Suprapubic skin (tissue), 4 donors: ENCODE measurements at places on chromosomes 7 and 10.

DNA sequence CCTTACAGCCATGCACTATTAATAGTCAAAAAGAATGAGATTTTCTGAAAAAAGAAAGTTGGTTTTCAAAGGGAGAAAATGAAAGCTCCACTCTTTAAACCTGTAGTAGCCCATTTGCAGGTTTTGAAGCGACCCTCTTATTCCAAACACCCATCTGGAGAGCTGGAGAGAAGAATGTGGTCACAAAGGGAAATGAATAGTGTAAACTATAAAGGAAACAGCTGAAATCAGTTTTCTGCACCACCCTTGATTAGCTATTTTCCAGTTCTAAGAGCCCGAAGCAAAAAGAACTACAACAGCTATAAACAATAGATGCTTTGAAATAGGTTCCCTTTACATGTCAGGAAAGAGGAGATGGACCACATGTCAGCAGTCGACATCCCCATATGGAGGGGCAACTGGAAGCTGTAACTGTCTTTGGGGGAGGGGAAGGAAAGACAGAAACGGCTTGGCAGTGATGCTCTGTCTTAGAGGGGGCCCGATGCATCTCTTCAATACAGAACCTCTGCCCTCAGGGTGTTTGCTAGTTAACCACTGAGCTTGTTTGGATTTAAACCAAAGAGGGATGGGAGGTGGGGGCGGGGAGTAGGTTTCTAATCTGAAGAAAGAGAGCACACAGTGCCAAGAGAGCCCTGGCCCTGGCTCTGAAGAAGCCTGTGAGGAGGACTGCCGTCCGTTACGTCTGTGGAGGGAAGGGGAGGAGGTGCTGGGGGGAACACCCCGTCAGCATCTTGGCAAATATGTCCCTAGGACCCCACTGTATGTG lies 55.3 kb downstream of the CPVL start:
- no peak for DNase-seq

DNA sequence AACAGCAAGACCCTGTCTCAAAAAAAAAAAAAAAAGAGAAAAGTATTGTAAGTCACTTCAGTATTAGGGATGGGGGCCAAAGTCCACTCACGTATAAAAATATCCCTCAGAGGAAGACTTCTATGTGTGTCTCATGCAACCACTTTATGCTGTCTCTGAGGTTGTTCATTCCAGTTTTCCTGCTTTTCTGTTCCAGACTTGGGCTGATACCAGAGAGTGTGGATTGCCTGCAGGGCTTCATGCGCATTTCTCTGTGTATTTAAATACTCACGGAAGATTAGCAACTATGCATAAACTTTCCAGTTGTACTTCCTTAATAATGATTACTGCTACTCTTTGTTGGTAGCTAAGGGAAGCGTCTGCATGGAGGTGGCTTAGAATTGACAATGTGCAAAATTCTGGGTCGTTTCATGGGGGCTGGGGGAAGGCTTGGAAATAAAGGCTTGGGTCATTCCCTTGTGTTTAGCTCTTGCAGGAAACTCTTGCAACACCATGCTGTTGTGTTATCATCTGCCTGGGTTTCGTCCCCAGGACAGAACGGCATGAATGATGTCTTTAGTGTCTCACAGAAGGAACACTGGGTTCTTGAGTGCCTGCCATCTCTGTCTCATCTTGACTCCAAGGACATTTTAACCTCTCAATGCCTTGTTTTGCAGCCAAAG lies 54.1 kb downstream of the KIAA1217 start:
- DNase-seq, result no peak

DNA sequence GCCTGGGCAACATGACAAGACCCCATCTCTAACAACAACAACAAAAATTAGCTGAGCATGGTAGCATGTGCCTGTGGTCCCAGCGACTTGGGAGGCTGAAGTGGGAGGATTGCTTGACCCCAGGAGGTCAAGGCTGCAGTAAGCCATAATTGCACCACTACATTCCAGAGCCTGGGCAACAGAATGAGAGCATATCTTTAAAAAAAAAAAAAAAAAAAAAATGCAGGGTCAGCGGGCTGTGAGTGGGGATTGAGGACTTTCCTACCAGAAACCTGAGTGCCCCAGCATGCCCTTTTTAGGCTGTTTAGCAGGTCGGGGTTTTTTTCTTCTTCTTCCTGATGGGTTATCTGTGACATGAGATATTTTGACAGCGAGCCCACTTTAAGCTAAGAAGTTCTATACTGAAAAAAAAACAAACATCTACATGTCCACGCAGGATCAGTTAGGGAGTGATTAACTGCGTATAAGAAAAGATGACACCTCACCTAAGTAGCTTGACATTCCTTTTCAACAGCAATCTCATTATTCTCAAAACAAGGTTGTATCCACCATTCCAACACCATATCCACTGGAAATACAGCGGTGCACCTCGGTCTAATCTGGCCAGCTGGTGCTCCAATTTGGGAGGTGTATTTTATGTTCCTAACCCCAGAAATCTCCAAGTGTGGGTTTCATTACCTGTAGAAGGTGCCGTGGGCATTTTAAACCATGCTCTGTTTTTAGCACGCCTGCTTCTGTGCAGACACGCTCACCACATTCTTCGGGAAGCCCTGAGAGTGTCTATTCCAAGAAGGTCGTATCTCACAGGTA lies 13.8 kb upstream of the RFC2 start:
- DNase-seq, result no peak

DNA sequence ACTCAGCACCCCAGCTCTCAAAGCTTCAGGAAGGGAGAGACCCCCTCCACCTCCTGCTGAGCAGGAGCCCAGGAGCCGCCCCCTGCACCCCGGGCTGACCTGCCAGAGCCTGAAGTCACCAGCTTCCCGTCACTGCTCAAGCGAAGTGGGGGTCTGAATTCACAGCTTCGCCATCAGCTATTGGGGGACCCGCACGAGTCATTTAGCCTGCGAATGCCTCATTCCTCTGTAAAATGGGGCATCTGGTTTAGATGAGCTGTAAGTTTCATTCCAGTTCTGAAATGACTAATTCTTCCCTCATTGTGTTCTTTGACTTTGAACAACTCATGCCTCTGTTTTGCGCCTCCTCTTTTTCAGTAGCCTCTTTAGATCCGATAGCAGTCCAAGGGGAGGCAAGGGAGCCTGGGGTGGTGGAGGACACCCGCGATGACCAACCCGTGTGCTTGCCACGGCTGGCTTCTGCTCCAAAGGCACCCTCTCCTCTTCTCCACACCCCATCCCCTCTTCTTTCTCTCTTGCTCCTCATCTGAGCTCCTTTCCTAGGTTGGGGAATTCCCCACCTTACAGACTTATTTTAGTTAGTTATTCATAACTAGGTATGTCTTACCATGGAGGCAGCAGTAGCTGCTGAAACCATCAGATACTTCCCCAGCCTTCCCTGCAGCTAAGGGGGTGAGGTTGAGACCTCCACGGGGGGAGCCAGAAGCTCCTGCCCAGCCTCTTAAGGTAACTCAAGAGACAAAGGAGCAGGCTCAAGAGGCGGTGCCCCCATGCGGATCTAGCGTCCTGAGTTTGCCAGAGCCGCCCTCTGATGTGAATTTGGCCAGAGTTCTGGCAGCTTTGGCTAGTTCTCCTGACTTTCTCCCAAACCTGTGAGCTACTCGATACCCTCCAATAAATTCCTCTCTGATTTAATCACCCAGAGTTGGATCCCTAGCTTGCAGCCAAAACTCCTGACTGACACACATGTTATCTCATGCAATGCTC lies 47.7 kb downstream of the RBM17 start:
- DNase-seq, result no peak

GRCh38 chr7:65840446-65840845 lies 32.4 kb upstream of the VKORC1L1 start:
- no peak for DNase-seq

DNA sequence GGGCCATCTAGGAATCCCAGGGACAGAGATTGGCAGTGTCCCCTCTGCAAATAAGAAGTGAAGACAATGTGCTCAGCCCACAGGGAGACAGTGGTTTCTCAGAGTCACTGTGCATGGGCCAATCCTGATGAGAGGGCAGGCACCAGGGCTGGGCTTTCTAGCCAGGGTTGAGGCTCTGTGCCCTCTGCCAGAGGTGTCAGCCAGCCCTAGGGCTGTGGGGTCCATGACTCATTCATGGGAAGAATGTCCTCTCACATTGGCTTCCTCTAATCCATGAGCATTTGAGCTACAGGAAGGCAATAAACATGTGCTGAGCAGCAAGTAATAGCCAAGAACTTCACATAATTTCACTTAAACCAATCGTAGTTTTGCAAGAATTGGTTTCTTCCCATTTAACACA lies 482.0 kb upstream of the MGMT start:
- peak; percentile 48 for DNase-seq

- DNase-seq, result no peak
Measured at GRCh38 chr7:2079332-2080059, 153.2 kb downstream of the MAD1L1 start.

- no peak for DNase-seq
Measured at GRCh38 chr10:30842185-30842584, 189.5 kb downstream of the ZNF438 start.

GRCh38 chr10:73950155-73950948 lies 39.4 kb downstream of the PLAU start:
- no peak for DNase-seq

- DNase-seq, result no peak
Measured at GRCh38 chr7:33395340-33395739, 266.0 kb downstream of the BBS9 start.

DNA sequence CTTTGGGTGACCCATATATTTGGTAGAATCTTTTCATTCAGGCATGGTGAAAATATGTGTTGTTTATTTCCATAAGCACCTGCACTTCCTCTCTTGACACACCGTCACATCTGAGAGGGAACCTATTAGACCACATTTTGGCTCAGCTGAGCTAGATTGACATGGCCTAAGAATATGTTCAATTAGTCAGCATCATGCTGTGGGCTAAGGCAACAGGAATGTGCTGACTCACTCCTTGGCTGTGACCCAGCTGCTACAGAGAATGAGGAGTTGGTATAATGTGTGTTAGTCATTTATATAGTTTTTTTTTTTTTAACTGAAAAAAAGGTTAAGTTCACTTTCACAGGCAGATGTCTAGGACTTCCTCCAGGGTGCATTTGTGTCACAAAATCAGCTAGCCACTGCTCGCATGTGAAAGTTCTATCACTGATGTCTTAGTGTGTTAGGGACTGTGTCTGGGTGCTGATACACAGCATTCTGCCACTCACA lies 180.6 kb downstream of the SEMA3E start:
- no peak for DNase-seq

- DNase-seq, result no peak
Measured at GRCh38 chr10:57162231-57162630, 801.2 kb upstream of the ZWINT start.

DNA sequence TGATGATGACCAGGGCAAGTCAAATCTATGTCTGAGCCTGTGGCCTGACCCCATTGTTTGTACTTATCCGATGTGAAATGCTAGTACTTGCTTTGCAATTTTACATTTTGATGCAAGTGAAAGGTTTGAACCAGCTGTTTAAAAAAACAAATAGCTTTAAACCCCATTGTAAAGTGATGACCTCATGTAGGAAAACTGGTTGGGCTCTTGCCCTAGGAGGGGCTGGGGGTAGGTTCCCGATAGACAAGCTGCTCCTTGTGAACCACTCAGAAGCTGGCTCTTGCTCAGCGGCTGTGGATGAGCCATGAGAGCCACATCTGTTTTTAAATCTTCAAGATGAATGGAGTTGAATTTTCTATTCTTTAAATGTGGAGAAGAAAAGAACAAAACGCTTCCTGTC lies 185.3 kb downstream of the WDR11 start:
- no peak for DNase-seq

DNA sequence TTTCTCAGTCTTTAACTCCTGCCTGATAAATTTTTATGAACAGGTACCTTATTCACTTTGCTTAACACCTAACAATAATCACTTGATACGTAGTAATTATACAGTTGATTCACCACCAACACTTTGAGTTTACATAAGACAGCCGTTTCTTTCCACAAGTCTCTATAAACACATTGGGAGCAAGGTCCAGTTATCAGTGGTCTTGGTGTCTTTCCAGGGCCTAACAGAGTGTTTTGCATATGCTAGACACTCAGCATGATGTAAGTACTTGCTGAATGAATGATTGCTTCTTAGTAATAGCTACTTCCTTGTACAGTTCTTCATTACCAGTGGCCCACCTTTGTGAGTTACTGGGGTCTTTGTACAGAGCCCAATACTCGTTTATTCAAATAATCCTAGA lies 6.4 kb downstream of the CLDN12 start:
- DNase-seq, result no peak

GRCh38 chr7:83514977-83515376 lies 134.0 kb downstream of the SEMA3E start:
- no peak for DNase-seq

GRCh38 chr10:6269953-6270867 lies 67.5 kb downstream of the PFKFB3 start:
- no peak for DNase-seq

DNA sequence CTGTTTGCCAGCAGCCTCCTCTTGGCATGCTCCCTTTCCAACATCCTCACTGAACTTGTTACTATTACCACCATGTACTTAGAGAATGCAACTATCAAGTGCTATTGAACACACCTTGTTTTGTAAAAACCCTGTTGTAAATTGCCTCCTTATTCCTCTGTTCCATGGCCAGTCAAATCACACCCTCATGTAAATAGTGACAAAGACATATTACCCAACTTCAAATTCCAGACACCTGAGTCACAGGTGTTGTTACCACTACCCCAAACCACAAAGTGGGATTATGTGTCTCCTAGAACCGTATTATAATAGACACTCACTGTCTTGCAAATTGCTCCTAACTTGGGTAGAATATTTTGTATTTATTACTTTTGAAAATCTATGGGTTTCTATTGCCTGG lies 263.2 kb upstream of the C7orf33 start:
- DNase-seq, result no peak

- no peak for DNase-seq
Measured at GRCh38 chr10:49311555-49312236, 12.7 kb downstream of the C10orf71 start.

DNA sequence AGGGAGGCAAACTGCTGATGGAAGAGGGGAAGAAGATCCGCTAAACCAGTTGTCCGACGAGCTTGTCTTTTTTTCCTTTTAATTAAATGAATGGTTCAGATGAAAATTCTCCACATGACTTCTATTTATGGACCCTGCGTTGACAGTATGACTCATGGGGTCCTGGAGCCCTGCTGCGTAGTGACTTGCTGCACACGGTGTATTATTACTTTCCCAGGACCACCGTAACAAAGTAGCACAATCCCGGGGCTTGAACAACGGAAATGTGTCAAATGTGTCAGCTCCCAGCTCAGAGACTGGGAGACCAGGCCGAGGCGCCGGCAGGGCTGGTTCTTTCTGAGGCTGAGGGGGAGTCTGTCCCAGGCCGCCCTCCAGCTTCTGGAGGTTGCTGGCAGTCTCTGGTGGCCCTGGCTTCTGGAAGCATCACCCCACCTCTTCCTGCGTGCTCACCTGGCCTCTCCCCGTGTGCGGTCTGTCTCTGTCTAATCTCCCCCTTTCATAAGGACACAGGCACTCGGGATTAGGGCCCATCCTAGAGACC lies 33.8 kb upstream of the MNX1 start:
- DNase-seq, result no peak

DNA sequence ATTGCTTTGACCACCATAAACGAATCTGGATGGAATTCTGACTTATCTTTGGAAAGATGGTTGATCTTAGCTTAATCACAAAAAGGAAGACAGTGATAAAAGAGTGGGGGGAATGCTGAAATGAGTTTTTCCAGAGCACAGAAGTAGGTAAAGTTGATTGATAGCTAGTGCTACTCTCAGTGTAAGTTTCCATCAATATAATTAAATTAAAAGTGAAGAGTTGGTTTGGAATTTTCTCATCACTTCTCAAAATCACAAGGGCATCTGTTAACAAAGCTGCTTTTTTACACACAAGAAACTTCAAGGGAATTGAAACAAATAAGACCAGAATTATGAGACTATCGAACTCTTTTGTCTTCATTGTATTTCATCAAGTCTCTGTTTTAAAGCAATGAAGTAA lies 1217.3 kb downstream of the REEP3 start:
- no peak for DNase-seq
